ENCODE measurements at places on chromosomes 2 and 18.

DNA sequence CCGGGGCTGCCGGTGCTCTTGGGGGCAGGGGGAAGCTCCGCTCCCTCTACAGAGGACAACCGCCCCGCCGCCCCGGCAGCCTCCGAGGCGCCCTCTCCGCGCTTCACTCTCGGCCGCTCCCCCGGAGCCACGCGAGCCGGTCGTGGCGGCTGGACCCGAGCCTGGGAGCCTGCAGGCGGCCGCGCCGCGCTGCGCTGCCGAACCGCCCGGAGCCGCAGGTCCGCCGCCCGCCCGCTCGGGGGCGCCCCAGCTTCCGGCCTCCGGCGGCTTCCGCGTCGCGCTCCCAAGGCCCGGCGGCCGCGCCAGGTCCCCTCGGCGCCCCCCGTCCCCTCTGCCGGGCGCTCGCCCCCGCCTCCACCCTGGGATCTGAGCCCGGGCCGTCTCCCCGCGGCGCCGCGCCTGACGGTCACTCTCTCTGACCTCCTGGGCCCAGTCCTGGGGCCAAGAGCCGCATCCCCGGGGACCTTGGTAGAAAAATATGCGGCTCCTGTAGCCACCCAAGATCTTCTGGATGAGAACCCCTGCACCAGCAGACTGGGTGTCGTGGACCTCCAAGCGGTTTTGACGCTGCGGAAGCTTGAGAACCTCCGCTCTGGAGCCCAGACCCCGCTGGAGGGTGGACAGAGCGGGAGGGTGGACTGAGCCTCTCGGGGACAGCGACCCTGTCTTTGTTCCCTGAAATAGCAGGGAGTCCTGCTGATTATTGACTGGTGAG lies 44.3 kb downstream of the SERTAD2 start:
- DNase-seq: peak; percentile 28

GRCh38 chr2:234535464-234535863 lies 38.6 kb upstream of the ARL4C start:
- no peak for DNase-seq

- DNase-seq: no peak
Measured at GRCh38 chr2:60259781-60260180, 293.7 kb downstream of the BCL11A start.

GRCh38 chr2:205984381-205984780 lies 101.6 kb downstream of the INO80D start:
- no peak for DNase-seq
